OCI-M1 (cell line): ENCODE measurements at places on chromosomes 2 and 18.

DNA sequence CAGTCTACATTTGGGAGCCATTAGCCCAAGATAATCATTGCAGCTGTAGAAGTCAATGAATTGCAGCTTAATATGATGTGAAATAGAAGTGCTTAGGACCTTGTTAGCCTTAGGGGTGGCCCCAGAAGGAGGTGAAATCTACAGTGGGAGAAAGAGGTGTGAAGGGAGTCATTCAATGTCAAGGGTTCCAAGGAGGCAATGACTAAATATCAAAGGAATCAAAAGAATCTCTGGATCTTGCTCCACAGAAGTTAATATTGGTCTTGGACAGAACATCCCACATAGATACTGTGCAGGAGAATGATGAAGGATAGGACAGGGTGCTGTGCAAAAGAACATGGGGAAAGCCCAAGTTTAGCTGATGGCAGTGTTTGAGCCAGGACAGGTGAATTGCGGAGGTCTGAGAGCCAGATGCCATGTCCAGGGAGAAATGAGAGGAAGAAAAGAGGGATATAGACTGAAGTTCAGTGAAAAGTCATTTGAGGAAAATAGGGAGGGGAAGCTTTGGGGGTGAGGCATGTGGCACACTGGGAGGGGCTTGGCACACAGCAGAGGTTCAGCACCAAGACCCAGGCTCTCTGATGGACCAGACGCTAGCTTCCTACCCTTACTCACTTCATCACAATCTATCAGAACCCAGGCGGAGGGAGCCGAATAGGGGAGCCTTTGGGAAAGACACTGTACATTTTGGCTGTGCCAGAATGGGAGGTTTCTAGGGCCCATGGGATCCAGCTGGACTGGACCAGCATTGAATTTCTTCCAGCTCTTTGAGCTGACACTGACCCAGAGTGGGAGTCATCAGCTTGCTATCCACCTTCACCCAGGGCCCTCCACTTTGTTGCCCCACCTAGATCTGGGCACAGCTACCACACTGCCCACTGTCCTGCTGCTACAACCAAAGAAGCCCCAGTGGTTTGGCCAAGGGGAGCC, 2.2 kb downstream of the IL1F10 start:
- DNase-seq, result no peak

DNA sequence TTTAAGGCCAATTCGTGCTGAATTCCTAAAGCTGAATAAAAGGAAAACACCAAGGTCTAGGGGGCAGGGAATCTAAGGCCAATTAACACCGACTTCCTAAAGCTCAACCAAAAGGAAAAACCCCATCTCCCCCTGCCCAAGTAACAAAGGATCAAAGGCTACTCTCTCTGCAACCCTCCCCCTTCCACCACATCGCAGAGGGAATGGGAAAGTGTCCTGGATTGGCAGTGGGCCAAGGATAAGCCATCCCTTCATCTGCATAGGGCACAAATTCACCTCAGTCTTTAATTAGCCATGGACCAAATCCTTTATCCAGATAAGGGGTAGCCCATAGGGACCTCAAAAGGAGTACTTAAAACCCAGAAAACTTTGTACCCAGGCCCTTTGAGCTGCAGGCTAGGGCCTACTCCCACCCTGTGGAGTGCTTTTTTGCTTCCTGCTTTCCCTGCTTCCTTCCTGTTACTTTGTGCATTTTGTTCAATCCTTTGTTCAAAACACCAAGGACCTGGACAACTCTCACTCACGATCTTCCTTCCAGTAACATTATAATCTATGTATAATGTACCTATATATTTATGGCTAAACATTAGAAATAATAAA, 2119.8 kb upstream of the CELF4 start:
- DNase-seq, result no peak

DNA sequence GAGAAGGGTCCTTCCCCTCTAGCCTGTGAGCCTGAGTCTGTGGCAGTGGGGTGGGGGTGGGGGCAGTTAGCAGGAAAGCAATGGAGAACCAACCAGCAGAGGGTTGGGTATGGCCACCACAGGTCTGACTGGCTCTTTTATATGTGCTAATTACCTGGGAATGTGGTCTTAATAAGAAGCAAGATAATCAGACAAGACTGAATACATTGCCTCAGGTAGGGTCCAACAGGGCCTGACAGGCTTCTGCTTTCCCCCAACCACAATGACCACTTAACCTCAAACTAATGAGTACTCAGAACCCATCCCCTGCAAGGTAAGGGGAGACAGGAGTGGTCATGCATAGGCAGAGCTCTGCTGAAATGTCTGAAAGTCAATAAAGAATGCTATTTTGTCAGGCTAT, 39.2 kb upstream of the GALNT1 start:
- no peak for DNase-seq

DNA sequence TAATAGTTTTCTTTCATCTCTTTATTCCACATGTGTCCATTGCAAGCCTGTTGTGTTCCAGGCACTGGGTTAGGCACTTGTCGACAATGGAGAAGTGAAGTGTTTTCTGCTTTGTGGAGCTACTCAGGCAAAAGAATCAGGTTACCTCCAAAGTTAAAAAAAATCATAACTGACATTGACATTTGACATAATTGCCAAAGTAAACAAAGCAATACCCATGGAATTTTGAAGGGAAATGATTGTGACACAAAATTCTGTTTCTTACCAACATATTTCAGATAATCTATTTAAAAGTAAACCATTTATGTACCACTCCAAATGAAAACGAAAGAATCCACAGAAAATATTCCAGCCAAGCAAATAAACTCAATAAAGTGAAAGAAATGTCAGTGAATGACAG, 6.4 kb upstream of the TGFA start:
- no peak for DNase-seq

DNA sequence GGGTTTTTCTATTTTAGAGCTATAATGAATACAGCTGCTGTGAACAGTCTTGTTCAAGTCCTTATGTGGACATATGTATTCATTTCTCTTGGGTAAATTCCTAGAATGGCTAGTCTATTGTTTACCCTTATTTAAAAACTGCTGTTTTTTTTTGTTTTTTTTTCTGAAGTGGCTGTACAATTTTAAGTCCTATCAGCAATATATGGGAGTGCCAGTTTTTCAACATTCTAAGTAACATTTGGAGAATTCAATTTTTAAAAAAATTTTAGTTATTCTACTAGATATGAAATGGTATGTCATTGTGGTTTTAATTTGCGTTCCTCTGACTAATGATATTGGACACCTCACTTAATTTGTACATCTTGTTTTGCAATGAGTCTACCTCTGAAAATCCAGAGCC, 349.7 kb downstream of the SATB2 start:
- DNase-seq, result no peak

GRCh38 chr2:70509565-70509964, 44.1 kb downstream of the TGFA start:
- no peak for DNase-seq

DNA sequence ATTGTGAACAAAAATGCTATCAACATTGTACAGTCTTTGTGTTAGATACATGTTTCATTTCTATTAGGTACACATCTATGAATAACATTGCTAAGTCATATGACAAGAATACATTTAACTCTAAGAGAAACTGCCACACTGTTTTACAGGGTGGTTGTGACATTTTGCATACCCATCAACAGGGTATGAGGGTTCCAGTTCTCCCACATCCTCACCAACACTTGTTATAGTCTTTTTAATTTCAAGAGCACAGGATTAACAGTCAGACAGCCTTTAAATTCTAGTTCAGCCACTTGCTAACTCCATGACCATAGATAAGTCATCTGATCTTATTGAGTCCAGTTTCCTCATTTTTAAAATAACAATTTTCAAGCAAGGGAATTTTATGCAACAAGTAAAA, 92.5 kb upstream of the PPP1CB start:
- no peak for DNase-seq

DNA sequence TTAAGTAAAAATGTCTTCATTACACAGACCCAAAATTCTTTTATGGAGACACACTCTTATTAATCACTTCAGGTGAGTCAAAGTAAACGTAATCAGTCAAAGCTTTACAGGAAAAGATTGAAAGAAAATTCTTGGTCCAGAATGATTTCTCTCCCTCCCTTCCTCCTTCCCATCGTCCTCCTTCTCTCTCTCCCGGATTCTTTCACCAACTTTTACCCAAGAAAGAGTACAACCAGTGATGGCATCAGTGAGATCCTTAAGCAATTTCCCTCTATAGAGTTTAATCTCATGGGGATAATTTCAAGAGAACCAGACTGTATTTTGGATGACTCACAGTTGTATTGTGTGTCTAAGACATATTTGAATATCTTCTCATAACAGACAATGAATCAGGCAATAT, 258.1 kb downstream of the ALK start:
- DNase-seq, result no peak

- DNase-seq, result peak; percentile 8
These were observed 178.3 kb downstream of the TRIB2 start for GRCh38 chr2:12895017-12895416.

GRCh38 chr2:230940471-230940815, 15.4 kb upstream of the GPR55 start:
- DNase-seq, result no peak

DNA sequence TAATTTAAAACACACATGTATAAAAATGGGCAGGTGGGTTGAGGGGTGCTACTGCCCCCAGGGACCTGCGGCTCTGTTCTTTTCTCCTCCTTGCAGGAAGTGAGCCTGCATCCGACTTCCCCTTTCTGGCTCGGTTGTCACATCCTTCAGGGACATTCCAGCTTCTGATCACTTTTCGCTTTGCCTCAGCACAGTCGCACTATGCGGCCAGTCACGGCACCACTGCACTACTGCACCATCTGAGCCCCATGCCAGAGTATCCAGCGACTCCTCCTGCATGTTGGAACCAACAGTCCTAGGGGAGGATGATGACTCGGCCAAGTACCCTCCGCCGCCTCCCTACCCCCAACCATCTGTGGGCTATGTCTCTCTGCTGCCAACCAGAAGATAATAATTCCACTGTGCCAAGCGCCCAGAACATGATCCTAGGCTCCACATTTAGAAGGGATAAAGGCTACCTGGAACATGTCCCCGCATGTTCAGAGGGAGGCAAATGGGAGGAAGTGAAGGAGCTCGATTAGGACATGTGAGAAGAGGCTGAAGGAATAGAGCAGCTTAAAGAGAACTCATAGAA, 17.6 kb downstream of the CDC42EP3 start:
- no peak for DNase-seq

GRCh38 chr18:57121542-57122112, 25.3 kb upstream of the BOD1L2 start:
- DNase-seq, result no peak

DNA sequence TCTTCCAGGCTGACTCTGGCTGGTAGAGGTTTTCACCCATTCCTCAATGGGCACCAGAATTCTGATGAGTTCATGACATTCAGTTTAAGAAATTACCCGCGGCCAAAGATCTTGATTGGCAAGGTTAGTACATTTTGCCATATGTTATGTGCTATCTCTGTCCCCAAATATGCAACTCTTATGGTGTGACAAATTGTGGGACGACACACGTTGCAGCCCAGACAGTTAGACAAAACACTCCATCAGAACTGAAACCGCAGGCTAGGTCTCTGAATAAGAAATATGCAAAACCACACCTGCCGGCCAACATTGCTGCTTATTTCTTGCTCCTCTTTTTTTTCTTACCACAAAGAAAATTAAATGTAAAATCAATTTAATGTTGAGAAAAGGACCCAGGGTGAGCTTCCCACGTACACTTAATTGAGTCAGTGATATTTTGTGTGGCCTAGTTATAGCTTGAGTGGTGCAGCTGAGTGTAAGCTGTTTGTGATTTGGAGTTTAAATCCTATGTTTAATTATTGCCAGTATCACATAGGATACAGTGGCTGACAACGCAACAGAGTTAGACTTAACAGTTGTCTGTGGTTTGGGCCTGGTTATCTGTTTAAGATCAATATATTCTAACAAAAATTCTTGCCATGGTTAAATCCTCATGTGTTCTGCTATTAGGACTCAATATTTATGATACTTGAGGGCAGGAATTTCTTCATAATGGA, 35.7 kb upstream of the LTBP1 start:
- no peak for DNase-seq

DNA sequence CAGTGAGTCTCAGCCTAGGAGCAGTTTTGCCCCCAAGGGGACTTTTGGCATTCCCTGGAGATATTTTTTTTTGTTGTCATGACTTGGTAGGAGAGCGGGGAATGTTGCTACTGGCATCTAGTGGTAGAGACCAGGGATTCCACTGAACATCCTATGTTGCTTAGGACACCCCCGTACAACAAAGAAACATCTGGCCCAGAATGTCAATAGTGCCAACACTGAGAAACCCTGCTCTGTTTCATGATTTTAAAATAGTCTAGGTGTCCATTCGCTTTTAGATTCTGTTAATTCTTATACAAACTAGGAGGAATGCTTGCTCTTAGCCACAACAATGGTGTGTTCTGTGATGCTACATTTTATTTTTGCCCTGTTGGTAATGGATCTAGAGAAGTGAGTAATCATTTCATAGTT, 225.8 kb upstream of the SIX3 start:
- peak; percentile 16 for DNase-seq

DNA sequence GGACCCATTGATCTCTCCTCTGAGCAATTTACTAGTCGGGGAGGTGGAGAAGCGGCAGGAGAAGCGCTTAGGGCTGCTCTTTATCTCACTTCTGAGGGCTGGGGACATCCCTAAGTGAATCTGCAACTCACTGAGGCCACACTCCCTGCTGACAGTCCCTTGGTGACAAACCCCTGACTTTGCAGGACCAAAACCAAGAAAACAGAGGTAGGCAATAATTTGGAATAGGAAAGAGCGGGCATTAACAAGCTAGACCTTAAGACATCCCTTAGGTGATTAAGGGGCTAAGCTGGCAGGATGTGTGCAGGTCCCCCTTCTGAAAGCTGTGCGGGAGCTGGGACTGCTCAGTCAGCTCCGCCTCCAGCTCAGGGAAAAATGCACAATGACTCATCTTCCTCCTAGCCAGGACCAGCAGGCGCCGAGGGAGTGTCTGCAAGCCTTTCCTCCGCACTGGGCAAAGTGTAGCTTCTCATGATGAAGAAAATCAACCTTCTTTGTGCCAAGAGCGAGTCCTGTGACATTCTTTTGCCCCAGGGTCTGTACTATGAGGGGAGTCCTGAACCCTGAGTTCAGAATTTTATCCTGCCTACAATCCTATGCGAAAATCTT, 63.3 kb downstream of the BOD1L2 start:
- peak; percentile 73 for DNase-seq

DNA sequence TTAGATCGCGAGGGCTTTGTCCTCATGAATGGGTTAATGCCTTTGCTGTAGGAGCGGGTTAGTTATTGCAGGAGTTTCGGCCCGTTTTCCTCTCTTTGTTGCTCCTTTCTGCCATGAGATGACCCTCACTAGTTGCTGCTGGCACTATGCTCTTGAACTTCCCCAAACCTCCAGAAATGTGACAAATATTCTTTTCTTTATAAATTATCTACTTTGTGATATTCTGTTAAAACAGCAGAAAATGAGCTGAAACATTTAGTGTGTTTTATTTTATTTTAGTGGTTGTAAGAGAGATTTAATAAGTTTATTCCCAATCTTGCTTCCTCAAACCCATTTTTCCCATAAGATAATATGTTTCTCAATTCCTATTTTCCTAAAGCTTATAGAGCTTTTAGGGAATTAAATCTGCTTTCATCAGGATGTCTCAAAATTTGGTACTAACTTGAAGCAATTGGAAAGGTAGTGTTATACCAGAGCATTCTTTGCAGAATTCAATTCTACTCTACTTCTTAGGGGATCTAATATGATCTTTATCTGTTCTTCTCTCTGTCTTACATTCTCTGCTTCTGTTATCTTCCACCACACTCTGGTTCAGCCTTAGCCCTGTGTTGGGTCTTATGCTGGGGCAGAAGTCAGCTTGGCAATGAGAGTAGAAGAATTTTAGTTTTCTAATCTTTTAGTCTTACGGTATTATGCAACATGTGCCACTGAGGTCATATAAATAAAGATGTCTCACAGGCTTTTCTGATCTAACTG, 23.1 kb downstream of the DDX1 start:
- DNase-seq, result peak; percentile 65
